ENCODE measurements at places on chromosomes 2 and 18.

DNA sequence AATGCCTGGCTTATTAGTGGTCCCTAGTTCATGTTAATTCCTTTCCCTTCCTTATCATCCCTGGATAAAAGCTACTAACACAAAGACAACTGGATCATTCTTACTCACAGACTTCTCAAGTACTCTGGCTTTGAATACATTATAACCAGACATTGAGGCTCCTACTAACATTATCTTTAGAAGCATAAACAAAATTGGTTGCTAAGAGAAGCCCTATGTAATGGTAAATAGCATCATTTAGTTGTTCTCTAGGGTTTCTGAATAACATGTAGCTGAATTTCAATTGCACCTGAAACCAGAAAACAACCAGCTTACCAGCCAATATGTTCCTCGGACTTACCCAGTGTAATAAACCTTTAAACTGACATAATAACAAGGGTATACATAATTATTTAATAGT lies 114.1 kb upstream of the NCKAP5 start:
- no peak for ATAC-seq

GRCh38 chr2:238916176-238916874 lies 68.4 kb downstream of the TWIST2 start:
- ATAC-seq: no peak

- no peak for ATAC-seq
Observed at GRCh38 chr2:216246766-216247165, 125.5 kb downstream of the MARCHF4 start.

DNA sequence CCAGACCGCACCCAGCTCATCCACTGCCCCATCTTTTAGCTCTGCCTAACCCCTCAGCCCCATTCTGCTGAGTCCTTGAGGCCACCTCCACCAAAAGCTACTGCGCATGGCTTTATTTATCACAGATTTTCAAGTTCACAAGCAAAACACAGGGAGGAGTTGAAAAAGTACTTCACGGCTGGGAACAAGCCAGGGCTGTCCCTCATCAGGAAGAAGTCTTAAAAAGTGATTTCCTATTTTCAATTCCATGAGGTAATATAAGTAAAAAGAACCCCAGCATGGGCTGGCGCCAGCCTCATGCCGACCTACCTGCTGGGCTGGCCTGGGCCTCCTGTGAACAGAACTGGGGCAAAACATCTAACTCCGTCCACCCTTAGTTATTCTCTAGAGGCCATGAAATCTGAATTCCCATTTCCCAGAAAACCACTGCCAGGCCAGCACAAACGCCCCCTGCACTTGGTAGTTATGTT lies 69.0 kb downstream of the POLR1A start:
- no peak for ATAC-seq

- peak; percentile 39 for ATAC-seq
Observed at GRCh38 chr2:27989149-27989548, 98.6 kb downstream of the BABAM2 start.

- no peak for ATAC-seq
Observed at GRCh38 chr18:34592961-34593382, 117.1 kb upstream of the DTNA start.
